ENCODE measurements at places on chromosomes 6 and 20. TPM values are rescaled to one million over a fixed set of nuclear protein-coding genes. Genes with fewer than 3 reads are reported as not detected.

The CBLN4 gene
- not detected for total RNA-seq

The OXT gene
- total RNA-seq: not detected

The NINL gene
- 11.5 TPM for total RNA-seq

- no peak for DNase-seq
- no peak overlapping the region for H3K4me3 ChIP-seq
- no peaks in the 10 kb centered on the region for H3K36me3 ChIP-seq
- H3K4me1 ChIP-seq: no peaks in the 10 kb centered on the region
Measured at GRCh38 chr6:85134172-85134571, 315.7 kb upstream of the NT5E start.

GRCh38 chr20:63290677-63291472 lies 2.1 kb upstream of the COL20A1 start:
- peak; percentile 62 for DNase-seq
- H3K4me3 ChIP-seq: no peak overlapping the region
- H3K36me3 ChIP-seq: no peaks in the 10 kb centered on the region
- no peaks in the 10 kb centered on the region for H3K4me1 ChIP-seq
- H3K27me3 ChIP-seq: peaks cover 17% of the 10 kb centered on the region

DNA sequence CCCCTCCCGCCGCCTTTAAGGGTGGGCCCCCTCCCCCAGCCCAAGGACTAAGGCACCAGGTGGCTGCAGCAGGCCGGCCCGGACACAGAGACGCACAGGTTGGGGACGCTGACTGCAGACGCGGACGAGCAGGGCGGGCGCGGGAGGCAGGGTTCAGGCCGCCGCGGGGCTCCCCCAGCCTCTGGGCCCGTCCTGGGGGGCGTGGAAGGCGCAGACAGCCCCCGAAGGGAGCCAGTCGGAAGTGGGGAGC lies 9.3 kb downstream of the DUSP15 start:
- peaks cover 18% of the 10 kb centered on the region for H3K27me3 ChIP-seq
- no peak overlapping the region for H3K27ac ChIP-seq
- H3K4me3 ChIP-seq: peak overlapping the region; percentile 75
- H3K4me1 ChIP-seq: peaks cover 6% of the 10 kb centered on the region
- no peaks in the 10 kb centered on the region for H3K36me3 ChIP-seq

The SLC13A3 gene
- total RNA-seq: not detected

- H3K4me1 ChIP-seq: no peaks in the 10 kb centered on the region
- peaks cover 18% of the 10 kb centered on the region for H3K36me3 ChIP-seq
- H3K27me3 ChIP-seq: no peaks in the 10 kb centered on the region
- DNase-seq: no peak
- no peak overlapping the region for H3K27ac ChIP-seq
Measured at GRCh38 chr6:110216140-110216539, 35.9 kb downstream of the CDC40 start.

GRCh38 chr20:38001981-38002380 lies 31.3 kb downstream of the TTI1 start:
- peaks cover 43% of the 10 kb centered on the region for H3K36me3 ChIP-seq
- DNase-seq: no peak
- H3K27me3 ChIP-seq: no peaks in the 10 kb centered on the region
- H3K27ac ChIP-seq: peak overlapping the region; percentile 86

The OPRM1 gene
- total RNA-seq: not detected

DNA sequence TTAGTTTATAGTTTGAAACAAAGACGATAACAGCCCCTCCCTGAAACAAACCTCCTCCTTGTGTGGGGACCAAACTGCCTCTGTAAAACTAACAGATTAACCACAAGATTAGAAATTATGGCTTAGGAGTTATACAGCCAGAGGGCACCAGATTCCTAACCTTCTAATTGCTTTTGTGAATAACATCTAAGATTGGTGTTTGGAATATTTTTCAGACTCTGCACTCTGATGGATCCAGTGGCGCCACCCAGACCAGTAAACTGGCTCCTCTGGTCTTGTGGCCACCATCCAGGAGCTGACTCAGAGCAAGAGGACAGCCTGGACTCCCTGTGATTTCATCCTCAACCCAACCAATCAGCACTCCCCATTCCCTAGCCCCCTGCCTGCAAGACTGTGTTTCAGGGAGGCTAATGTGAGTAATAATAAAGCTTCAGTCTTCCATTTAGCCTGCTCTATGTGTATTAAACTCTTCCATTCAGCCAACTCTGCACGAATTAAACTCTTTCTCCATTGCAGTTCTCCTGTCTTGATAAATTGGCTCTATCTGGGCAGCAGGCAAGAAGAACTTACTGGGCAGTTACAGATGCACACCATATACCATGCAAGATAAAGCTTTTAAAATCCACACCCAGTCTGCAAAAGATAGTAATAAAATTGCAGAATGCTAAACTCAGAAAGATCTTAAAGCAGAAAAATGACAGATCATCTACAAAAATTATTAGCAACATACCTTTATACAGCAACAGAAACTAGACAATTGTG lies 58.5 kb upstream of the SLC22A16 start:
- peaks cover 43% of the 10 kb centered on the region for H3K4me1 ChIP-seq
- H3K4me3 ChIP-seq: no peak overlapping the region
- H3K27ac ChIP-seq: peak overlapping the region; percentile 77
- H3K27me3 ChIP-seq: no peaks in the 10 kb centered on the region
- H3K36me3 ChIP-seq: no peaks in the 10 kb centered on the region

GRCh38 chr6:149118737-149119653 lies 198.5 kb upstream of the TAB2 start:
- H3K27me3 ChIP-seq: no peaks in the 10 kb centered on the region
- H3K4me3 ChIP-seq: no peak overlapping the region
- H3K27ac ChIP-seq: no peak overlapping the region

The RAB5IF gene
- 217 TPM for total RNA-seq

- H3K36me3 ChIP-seq: no peaks in the 10 kb centered on the region
- no peak overlapping the region for H3K27ac ChIP-seq
Measured at GRCh38 chr20:50992733-50993457, 30.0 kb downstream of the KCNG1 start.

GRCh38 chr20:58077282-58077681 lies 151.2 kb downstream of the ANKRD60 start:
- DNase-seq: no peak
- no peaks in the 10 kb centered on the region for H3K36me3 ChIP-seq

- DNase-seq: no peak
- H3K27me3 ChIP-seq: no peaks in the 10 kb centered on the region
- H3K36me3 ChIP-seq: no peaks in the 10 kb centered on the region
- H3K27ac ChIP-seq: no peak overlapping the region
- peaks cover 8% of the 10 kb centered on the region for H3K4me1 ChIP-seq
Measured at GRCh38 chr20:45985573-45985972, 13.6 kb upstream of the ZNF335 start.

The THEMIS gene
- total RNA-seq: not detected

DNA sequence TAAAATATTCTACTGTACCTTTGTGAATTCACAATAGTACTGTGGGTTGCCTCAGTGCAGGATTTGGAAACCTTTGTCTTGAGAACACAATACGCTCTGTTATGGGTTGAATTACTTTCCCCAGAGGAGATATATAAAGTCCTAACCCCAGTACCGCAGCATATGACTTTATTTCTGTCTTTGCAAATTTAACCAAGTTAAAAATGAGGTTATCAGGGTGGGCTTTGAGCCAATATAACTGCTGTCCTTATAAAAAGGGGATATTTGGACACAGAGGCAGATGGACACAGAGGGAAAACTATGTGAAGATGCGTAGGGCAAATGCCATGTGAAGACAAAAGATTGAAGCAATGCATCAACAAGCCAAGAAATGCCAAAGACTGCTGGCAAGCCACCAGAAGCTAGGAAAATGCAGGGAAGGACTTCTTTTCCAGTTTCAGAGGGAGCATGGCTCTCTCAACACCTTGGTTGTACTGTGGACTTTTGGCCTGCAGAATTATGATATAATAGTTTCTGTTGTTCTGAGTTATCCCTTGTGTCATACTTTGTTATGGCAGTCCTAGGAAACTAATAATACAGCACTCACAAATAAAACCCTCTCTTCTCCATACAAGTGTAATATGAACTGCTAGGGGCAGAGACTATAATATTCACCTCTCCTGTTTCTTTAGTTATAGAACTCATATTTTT lies 292.6 kb upstream of the SPTLC3 start:
- H3K36me3 ChIP-seq: no peaks in the 10 kb centered on the region
- H3K4me1 ChIP-seq: no peaks in the 10 kb centered on the region
- peaks cover 12% of the 10 kb centered on the region for H3K27me3 ChIP-seq
- H3K27ac ChIP-seq: no peak overlapping the region
- no peak for DNase-seq

The MROH8 gene
- total RNA-seq: 0.58 TPM

DNA sequence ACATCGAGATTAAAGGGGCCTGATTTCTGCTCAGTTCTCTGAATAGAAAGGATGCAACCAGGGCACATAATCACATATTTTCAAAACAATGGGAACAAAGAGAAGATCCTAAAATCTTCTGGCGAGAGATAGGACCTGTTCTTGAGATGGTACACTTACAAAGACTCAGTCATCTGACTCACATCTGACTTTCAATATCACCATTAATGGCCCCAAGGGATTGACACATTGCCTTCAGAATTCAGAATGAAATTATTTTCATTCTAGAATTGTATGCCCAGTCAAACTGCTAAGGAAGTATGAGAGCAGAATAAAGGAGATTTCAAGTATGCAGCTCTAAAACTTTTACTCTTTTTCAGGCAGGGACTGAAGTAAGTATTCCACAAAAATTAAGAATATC lies 240.7 kb upstream of the POU3F2 start:
- no peaks in the 10 kb centered on the region for H3K36me3 ChIP-seq
- H3K27ac ChIP-seq: no peak overlapping the region
- no peaks in the 10 kb centered on the region for H3K27me3 ChIP-seq
- H3K4me1 ChIP-seq: no peaks in the 10 kb centered on the region
- no peak for DNase-seq

Data from PC-3 (cell line).